ENCODE measurements at places on chromosomes 2 and 18.

- H3K27ac ChIP-seq, result no peak overlapping the region
- no peaks in the 10 kb centered on the region for H3K36me3 ChIP-seq
- no peaks in the 10 kb centered on the region for H3K4me1 ChIP-seq
- DNase-seq, result no peak
- no peaks in the 10 kb centered on the region for H3K27me3 ChIP-seq
Observed at GRCh38 chr2:142670362-142670761, 207.1 kb upstream of the KYNU start.

- no peaks in the 10 kb centered on the region for H3K4me1 ChIP-seq
- H3K27me3 ChIP-seq, result peaks cover 12% of the 10 kb centered on the region
- H3K27ac ChIP-seq, result no peak overlapping the region
- H3K4me3 ChIP-seq, result no peak overlapping the region
- DNase-seq, result no peak
Observed at GRCh38 chr2:63614983-63615945, 26.5 kb downstream of the MDH1 start.

DNA sequence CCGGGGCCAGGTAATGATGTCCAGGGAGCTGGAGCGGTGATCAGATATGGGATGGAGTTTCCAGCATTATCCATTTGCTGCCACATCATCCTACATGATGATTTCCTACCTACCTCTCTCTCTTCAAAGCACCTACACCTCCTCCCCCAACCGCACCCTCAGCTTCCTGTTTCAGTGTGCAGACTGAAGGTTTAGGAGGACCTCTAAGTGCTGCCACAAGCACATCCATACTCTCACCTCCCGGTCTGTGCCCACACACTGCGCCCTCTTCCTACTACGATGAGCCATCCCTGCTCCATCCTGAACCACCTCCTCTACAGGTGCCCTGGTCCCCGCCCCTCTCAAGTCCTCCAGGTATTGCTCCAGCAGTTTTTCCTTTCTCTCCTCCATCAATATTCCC is 123.7 kb downstream of the ALPK2 start:
- H3K36me3 ChIP-seq, result no peaks in the 10 kb centered on the region
- H3K4me1 ChIP-seq, result peaks cover 20% of the 10 kb centered on the region
- H3K27me3 ChIP-seq, result no peaks in the 10 kb centered on the region

DNA sequence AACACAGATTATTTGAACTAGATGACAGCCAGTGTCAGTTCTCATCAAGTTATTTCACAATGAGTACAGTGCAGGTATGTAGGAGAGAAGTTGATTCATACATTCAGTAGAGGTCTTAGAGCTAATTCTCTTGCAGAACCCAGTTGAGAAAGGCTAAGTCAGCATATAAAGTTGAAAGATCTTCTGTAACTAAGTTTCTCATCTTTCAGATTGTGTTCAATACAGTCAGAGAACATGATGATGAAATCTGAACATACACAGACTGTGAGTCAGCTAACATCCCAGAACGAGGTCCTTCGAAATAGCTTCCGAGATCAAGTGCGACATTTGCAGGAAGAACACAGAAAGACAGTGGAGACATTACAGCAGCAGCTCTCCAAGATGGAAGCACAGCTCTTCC is 41.9 kb upstream of the LIMS1 start:
- H3K4me1 ChIP-seq, result peaks cover 16% of the 10 kb centered on the region
- DNase-seq, result no peak
- H3K27me3 ChIP-seq, result no peaks in the 10 kb centered on the region
- H3K36me3 ChIP-seq, result peaks cover 79% of the 10 kb centered on the region

DNA sequence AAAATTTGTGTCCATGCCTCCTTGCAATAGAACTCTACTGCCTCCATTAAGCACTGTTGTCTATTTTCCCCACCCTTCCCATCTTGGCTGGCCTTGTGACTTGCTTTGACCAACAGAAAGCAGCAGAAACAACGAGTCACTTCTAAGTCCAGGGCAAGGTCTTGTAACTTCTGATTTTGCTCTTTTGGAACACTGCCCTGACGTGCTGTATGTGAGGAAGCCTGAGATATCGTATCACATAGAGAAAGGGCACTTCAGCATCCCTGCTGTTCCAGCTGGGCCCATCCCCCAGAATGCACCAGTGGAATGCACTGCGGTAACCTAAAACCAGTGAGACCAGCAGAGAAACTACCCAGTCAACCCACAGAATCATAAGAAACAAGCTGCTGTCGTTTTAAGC is 28.1 kb downstream of the NCKAP1 start:
- DNase-seq, result no peak
- H3K36me3 ChIP-seq, result no peaks in the 10 kb centered on the region
- no peaks in the 10 kb centered on the region for H3K27me3 ChIP-seq
- no peaks in the 10 kb centered on the region for H3K4me1 ChIP-seq

GRCh38 chr2:46239175-46239846 is 57.9 kb upstream of the EPAS1 start:
- H3K36me3 ChIP-seq, result no peaks in the 10 kb centered on the region
- H3K4me1 ChIP-seq, result peaks cover 43% of the 10 kb centered on the region
- DNase-seq, result peak; percentile 48
- H3K27ac ChIP-seq, result peak overlapping the region; percentile 82
- no peaks in the 10 kb centered on the region for H3K27me3 ChIP-seq

DNA sequence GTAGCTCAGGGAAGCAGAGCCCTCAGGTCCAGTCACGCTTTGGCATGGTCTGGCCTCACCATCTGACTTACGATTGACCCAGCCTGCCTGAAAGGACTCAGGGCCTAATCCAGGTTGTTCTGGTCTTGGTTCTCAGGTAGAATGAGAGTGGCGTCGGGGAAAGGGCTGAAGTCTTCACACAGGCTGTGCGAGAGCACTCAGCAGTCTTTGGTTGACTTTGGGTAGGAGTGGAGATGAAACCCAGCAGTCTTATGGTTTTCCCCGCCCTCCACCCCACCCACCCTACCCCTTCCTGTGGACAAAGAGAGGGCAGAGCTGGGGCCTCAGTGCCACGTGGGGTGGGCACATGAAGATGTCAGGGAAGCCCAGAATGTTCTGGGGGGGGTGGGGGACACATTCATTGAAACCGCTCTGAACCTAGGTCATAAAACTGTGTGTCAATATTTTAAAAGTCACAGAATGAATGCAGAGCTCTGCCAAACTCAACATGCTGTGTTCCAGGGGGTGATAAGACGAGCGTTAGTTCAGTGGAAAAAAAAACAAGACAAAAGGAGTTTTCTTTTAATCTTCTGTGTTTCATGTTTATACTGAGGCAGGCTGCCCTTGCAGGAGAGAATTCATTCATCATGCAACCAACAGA is 58.6 kb upstream of the ALPP start:
- peak overlapping the region; percentile 84 for H3K27ac ChIP-seq
- no peak overlapping the region for H3K4me3 ChIP-seq
- DNase-seq, result no peak
- H3K36me3 ChIP-seq, result peaks cover 3% of the 10 kb centered on the region
- peaks cover 78% of the 10 kb centered on the region for H3K4me1 ChIP-seq

GRCh38 chr2:173716458-173717052 is 248.6 kb downstream of the SP3 start:
- H3K27me3 ChIP-seq, result peaks cover 49% of the 10 kb centered on the region
- H3K36me3 ChIP-seq, result no peaks in the 10 kb centered on the region
- H3K4me1 ChIP-seq, result no peaks in the 10 kb centered on the region

GRCh38 chr2:187509667-187510417 is 44.4 kb downstream of the TFPI start:
- peaks cover 5% of the 10 kb centered on the region for H3K27me3 ChIP-seq
- H3K27ac ChIP-seq, result no peak overlapping the region
- no peak overlapping the region for H3K4me3 ChIP-seq
- DNase-seq, result no peak

DNA sequence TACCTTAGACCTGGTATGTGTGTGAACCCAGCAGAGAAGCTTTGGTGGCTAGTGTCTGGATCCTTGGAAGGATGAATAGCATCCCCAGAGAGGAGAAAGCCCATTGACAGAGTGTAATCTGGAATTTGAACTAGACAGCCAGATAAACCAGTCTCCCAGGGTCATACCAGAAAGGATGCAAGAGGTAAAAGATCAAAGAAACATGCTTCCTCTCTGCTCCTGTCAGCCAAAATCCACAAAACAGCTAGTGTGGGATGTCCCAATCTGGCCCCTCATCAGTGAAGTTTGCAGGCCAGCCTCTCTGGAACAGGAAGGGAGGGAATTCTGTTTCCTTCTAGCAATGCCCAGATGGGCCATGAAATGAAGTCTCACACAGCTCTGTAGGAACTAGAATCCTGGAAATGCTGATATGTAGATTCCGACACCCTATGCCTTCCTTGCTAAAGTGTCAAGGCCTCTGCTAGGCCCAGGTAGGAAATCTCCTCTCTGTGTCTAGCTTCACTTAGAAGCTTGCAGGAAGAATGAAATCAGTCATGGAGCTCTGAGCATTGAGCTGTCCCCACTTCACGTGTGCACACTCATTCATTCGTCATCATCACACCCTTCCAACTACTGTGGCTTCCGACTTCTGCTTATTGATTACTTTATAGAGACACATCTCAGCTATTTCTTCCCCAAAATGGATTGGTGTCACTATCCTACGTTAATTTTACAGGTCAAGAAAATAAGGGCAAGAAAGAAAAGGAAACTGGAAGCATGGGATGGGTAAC is 38.0 kb downstream of the EVA1A start:
- peaks cover 5% of the 10 kb centered on the region for H3K4me1 ChIP-seq
- peaks cover 35% of the 10 kb centered on the region for H3K27me3 ChIP-seq
- DNase-seq, result no peak
- H3K36me3 ChIP-seq, result no peaks in the 10 kb centered on the region

GRCh38 chr2:164335128-164335527 is 286.2 kb downstream of the GRB14 start:
- no peak for DNase-seq
- no peaks in the 10 kb centered on the region for H3K4me1 ChIP-seq
- H3K27me3 ChIP-seq, result no peaks in the 10 kb centered on the region
- no peaks in the 10 kb centered on the region for H3K36me3 ChIP-seq
- no peak overlapping the region for H3K27ac ChIP-seq

- H3K4me1 ChIP-seq, result no peaks in the 10 kb centered on the region
- no peak overlapping the region for H3K27ac ChIP-seq
- no peaks in the 10 kb centered on the region for H3K27me3 ChIP-seq
- no peaks in the 10 kb centered on the region for H3K36me3 ChIP-seq
- H3K4me3 ChIP-seq, result no peak overlapping the region
Observed at GRCh38 chr18:8828300-8828699, 122.9 kb downstream of the MTCL1 start.

GRCh38 chr18:46641917-46642316 is 15.1 kb downstream of the LOXHD1 start:
- no peak overlapping the region for H3K27ac ChIP-seq
- no peak for DNase-seq
- H3K4me1 ChIP-seq, result no peaks in the 10 kb centered on the region

- no peak overlapping the region for H3K4me3 ChIP-seq
- H3K4me1 ChIP-seq, result peaks cover 17% of the 10 kb centered on the region
- H3K27me3 ChIP-seq, result no peaks in the 10 kb centered on the region
- H3K27ac ChIP-seq, result peak overlapping the region; percentile 66
- DNase-seq, result no peak
Observed at GRCh38 chr2:15378148-15378908, 182.8 kb downstream of the NBAS start.

- no peaks in the 10 kb centered on the region for H3K36me3 ChIP-seq
- H3K27me3 ChIP-seq, result peaks cover 27% of the 10 kb centered on the region
- DNase-seq, result no peak
- no peak overlapping the region for H3K4me3 ChIP-seq
- H3K4me1 ChIP-seq, result peaks cover 2% of the 10 kb centered on the region
Observed at GRCh38 chr2:217905395-217905794, 97.4 kb downstream of the TNS1 start.

GRCh38 chr2:231640241-231640640 is 47.6 kb downstream of the TEX44 start:
- no peaks in the 10 kb centered on the region for H3K27me3 ChIP-seq
- no peak overlapping the region for H3K27ac ChIP-seq
- peaks cover 13% of the 10 kb centered on the region for H3K4me1 ChIP-seq
- no peak for DNase-seq

DNA sequence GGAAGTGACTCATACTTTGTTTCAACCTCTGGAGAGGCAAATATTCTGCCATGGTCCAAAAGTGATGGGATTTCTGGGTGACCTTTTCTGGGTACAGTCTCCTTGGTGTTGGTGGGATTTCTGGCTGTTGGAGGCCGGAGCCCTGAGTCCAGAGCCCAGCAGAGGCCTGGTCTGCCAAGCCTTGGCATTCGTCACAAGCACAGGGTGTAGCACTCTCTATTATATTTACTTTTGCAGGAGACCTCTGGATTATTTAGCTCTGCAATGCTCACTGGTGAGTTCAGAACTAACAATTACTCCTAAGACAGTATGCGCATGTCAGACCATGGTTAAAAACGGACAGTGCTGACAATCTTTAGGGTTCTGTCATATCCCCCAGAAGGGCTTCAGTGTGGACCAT is 201.6 kb upstream of the TWIST2 start:
- H3K27me3 ChIP-seq, result peaks cover 17% of the 10 kb centered on the region
- H3K4me1 ChIP-seq, result peaks cover 14% of the 10 kb centered on the region
- H3K36me3 ChIP-seq, result no peaks in the 10 kb centered on the region
- H3K4me3 ChIP-seq, result no peak overlapping the region
- DNase-seq, result no peak

DNA sequence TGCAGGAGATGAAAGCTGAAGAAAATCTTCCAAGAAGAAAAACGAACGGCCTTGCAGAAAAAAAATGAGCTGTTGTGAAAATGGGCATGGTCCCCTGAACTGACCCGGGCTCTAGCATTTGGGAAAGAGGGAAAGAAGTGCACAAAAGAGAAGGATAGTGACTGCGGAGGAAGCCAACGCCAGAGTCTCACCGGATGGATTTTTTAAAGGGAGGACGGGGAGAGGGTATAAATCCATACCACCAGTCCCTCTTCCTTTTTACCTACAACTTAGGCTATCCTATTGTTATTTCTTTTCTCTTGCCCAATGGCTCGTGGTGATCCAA is 601 bp downstream of the WDR35 start:
- H3K4me3 ChIP-seq, result peak overlapping the region; percentile 93
- peaks cover 36% of the 10 kb centered on the region for H3K36me3 ChIP-seq
- H3K27ac ChIP-seq, result peak overlapping the region; percentile 83
- DNase-seq, result no peak
- peaks cover 33% of the 10 kb centered on the region for H3K4me1 ChIP-seq
- H3K27me3 ChIP-seq, result peaks cover 21% of the 10 kb centered on the region

GRCh38 chr2:43321446-43321845 is 95.0 kb upstream of the ZFP36L2 start:
- no peak for DNase-seq
- H3K36me3 ChIP-seq, result peaks cover 58% of the 10 kb centered on the region
- no peak overlapping the region for H3K27ac ChIP-seq

All from activated T-cell treated with anti-CD3 and anti-CD28 coated beads, Interleukin-2, amount 50 U/mL, for 24 hours (primary cell).